Placental pericyte (primary cell): ENCODE measurements at places on chromosomes 11 and 22. TPM values are rescaled to one million over a fixed set of nuclear protein-coding genes. Genes with fewer than 3 reads are reported as not detected.

The OR10A4 gene
- not detected in 2 replicates for total RNA-seq

The FAM180B gene
- 0.22 TPM in 1 of 2 replicates, not detected in the other for total RNA-seq

The PLEKHB1 gene
- total RNA-seq: not detected in 2 replicates

The TRIM6 gene
- 3.7 and 14.0 TPM in 2 replicates for total RNA-seq

The ZFPL1 gene
- 46.5 and 68.5 TPM in 2 replicates for total RNA-seq

The CNTF gene
- 2.4 and 4.9 TPM in 2 replicates for total RNA-seq

The PRG3 gene
- total RNA-seq: not detected in 2 replicates

The LDHAL6A gene
- total RNA-seq: not detected in 2 replicates

The UBQLNL gene
- 0.14 and 0.44 TPM in 2 replicates for total RNA-seq

The APOBEC3H gene
- total RNA-seq: not detected in 2 replicates

The MYEOV gene
- total RNA-seq: 0.66 and 46.8 TPM in 2 replicates

The DLG2 gene
- total RNA-seq: 0.44 and 1.1 TPM in 2 replicates

The GUCD1 gene
- total RNA-seq: 199 and 223 TPM in 2 replicates

The HMGXB4 gene
- 12.9 and 27.9 TPM in 2 replicates for total RNA-seq

The SPECC1L gene
- 29.5 and 31.8 TPM in 2 replicates for total RNA-seq

The CHRM1 gene
- total RNA-seq: not detected in 2 replicates

The KCNQ1 gene
- total RNA-seq: not detected in 2 replicates

The PTGDR2 gene
- under 0.01 TPM in 2 replicates for total RNA-seq

The GAL3ST1 gene
- not detected in 2 replicates for total RNA-seq

The SYT12 gene
- under 0.01 and 2.0 TPM in 2 replicates for total RNA-seq

The POU2AF2 gene
- total RNA-seq: not detected in 2 replicates

The RASSF10 gene
- total RNA-seq: 0.14 TPM in 1 of 2 replicates, not detected in the other

The OR2D2 gene
- total RNA-seq: 0.22 and 1.4 TPM in 2 replicates

The SMC1B gene
- not detected in 2 replicates for total RNA-seq

The TRPC6 gene
- 0.66 and 1.3 TPM in 2 replicates for total RNA-seq

The SYT7 gene
- total RNA-seq: 4.6 and 9.7 TPM in 2 replicates

The ABCG4 gene
- total RNA-seq: 0.66 TPM in 1 of 2 replicates, not detected in the other

The TRIM66 gene
- total RNA-seq: 7.4 and 9.7 TPM in 2 replicates

The LRRC74B gene
- 0.14 TPM in 1 of 2 replicates, not detected in the other for total RNA-seq

The ANO3 gene
- total RNA-seq: 0.14 TPM in 1 of 2 replicates, not detected in the other

The DGCR2 gene
- total RNA-seq: 47.1 and 78.5 TPM in 2 replicates

The FADS1 gene
- 159 and 497 TPM in 2 replicates for total RNA-seq

The PLAAT4 gene
- total RNA-seq: 1.6 and 15.5 TPM in 2 replicates

The TRABD gene
- total RNA-seq: 47.1 and 71.3 TPM in 2 replicates

The WT1 gene
- total RNA-seq: 0.88 and 1.4 TPM in 2 replicates

The KRTAP5-7 gene
- not detected in 2 replicates for total RNA-seq

The CDHR5 gene
- not detected in 2 replicates for total RNA-seq

The OR51E1 gene
- not detected in 2 replicates for total RNA-seq

The AQP11 gene
- total RNA-seq: 0.88 and 1.0 TPM in 2 replicates

The OR52E8 gene
- total RNA-seq: 1.0 TPM in 1 of 2 replicates, not detected in the other

The PTPRCAP gene
- total RNA-seq: 0.29 and 1.3 TPM in 2 replicates

The YAP1 gene
- 167 and 255 TPM in 2 replicates for total RNA-seq

The SLC17A6 gene
- total RNA-seq: not detected in 2 replicates

The ART1 gene
- total RNA-seq: not detected in 2 replicates

The DRAP1 gene
- total RNA-seq: 130 and 156 TPM in 2 replicates

The WBP2NL gene
- total RNA-seq: 0.14 and 0.22 TPM in 2 replicates

The NXPE2 gene
- total RNA-seq: not detected in 2 replicates

The MOV10L1 gene
- total RNA-seq: 5.5 and 5.7 TPM in 2 replicates

The PSMA1 gene
- total RNA-seq: 105 and 147 TPM in 2 replicates

The TSPAN4 gene
- 186 and 224 TPM in 2 replicates for total RNA-seq
